Esophagus muscularis mucosa (tissue), 4 donors: ENCODE measurements at places on chromosomes 1 and 21.

- no peak overlapping the region for H3K4me3 ChIP-seq
- H3K27ac ChIP-seq: no peak overlapping the region
- no peak for DNase-seq
- no peaks in the 10 kb centered on the region for H3K36me3 ChIP-seq
- no peaks in the 10 kb centered on the region for H3K27me3 ChIP-seq
Observed at GRCh38 chr1:59413327-59413720, 116.4 kb downstream of the FGGY start.

DNA sequence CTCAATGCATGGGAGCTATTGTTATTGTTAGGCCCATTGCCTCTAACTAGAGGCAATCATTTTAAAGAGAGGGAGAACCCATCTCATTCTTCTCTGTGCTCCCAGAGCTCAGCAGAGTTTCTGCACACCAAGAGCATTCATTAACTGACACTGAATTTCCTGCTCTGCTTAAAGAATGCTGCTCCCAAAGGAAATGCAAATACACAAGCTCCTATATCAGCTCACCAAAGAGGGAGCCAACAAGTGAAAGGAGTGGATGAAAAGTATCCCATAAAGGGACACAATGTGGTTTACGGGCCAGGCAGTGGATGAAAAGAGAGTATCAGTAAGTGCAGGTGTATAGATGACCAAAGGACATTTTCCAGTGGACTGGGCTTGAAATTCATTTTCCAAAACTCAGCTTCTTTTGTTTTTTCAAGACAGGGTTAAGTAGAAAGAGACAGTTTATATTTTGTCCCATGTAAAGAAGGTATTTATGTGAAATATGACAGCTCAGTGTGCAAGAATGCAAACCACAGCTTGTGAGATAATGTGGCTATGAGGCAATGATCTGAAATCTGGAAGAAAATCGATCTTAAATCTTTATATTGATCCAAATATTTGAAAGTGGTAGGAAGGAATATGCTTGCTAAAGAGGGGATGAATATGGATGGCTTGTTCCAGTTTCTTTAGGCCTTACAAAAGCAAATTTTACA lies 207.7 kb upstream of the CAMK1G start:
- H3K27me3 ChIP-seq: no peaks in the 10 kb centered on the region
- H3K27ac ChIP-seq: no peak overlapping the region
- no peaks in the 10 kb centered on the region for H3K36me3 ChIP-seq

DNA sequence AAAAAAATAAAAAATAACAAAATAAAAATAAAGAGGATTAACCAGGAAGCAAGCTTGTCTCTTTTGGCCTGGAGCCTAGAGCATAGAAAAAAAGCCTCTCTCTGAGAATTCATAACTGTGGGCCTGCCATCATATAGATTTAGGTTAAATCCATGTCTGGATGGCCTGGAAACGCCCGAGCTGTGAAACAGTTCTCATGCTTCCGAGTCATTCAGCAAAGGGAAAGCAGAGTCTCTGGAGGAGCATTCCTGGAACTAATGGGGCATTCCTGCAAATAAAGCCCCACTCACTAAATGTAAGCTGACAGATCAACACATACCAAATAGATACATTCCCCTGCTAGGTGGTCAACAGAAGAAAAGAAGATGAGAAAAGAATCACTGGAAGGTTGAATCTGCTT lies 75.8 kb upstream of the GNG4 start:
- H3K27me3 ChIP-seq: no peaks in the 10 kb centered on the region
- no peaks in the 10 kb centered on the region for H3K4me1 ChIP-seq
- no peak overlapping the region for H3K27ac ChIP-seq
- no peak for DNase-seq
- H3K36me3 ChIP-seq: peaks cover 53% of the 10 kb centered on the region

DNA sequence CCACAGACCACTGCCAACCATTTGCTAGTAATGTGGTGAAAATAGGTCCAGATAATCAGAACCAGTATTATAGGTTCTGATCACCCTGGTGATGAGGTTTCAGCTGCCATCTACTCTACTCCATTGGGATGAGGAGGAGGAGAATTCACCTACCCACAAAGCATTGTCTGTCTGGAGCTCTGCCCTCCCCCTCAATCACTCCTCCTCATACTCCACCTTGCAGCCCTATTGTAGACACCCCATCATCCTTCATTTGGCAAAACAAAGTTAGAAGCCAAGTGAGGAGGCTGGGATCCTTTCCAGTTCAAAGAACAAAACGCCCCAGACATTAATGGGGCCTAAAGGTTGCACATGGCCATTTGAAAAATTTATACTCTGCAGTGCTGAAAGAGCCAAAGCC lies 157.4 kb upstream of the L1TD1 start:
- H3K4me1 ChIP-seq: no peaks in the 10 kb centered on the region
- no peaks in the 10 kb centered on the region for H3K36me3 ChIP-seq
- H3K27me3 ChIP-seq: no peaks in the 10 kb centered on the region
- DNase-seq: no peak

DNA sequence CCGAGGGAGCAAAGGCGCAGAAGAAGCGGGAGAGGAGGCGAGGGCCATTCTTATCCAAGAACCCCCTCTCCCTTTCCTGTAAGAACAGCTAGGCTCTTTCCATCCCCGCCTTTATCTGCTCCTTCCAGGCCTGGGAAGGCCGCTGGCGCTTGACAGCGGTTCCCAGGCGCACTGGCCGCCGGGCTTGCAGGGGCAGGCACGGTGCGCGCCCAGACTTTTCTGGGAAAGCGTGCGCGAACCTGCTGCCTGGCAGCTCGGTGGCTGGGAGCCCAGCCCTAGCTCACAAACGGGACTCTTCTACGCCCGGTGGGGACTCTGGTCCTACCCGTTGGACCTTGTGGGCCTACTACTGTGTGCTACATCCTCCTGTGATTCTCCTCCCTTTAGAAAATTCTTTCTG lies 8.8 kb upstream of the IFNLR1 start:
- DNase-seq: no peak
- peaks cover 5% of the 10 kb centered on the region for H3K4me1 ChIP-seq
- no peaks in the 10 kb centered on the region for H3K27me3 ChIP-seq
- H3K27ac ChIP-seq: no peak overlapping the region
- H3K4me3 ChIP-seq: no peak overlapping the region

DNA sequence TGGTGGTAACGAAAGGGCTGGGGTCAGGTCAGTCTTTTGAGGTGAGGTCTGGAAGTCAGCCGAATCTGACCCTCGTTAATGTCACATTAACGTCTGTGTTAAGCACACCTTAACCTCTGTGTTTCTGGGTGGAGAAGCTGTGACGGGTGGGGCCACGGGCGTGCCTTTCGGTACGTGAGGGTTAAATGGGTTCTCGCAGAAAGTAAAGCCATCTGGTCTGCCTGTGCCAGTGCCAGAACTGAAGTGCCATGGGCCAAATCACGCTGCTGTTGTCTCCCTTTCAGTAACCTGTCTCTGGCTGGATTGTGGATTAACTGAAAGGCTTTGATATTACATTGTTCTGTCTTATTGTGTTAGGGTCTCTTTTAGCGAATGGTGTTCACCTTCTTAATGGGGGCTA lies 14.4 kb downstream of the URB2 start:
- no peak overlapping the region for H3K4me3 ChIP-seq
- no peak for DNase-seq
- no peak overlapping the region for H3K27ac ChIP-seq

DNA sequence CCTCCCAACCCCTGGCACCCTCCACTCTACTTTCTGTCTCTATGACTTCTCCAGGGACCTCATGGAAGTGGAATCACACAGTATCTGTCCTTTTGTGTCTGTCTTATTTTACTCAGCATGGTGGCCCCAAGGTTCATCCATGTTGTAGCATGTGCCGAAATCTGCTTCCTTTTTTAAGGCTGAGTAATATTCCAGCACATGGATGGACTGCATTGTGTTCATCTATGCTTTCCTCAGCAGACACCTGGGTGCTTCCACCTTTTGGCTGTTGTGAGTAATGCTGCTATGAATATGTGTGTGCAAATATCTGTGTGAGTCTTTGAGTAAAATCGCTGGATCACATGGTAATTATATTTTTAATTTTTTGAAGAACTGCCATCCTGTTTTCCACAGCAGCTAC lies 1.6 kb upstream of the PFKL start:
- H3K4me3 ChIP-seq: no peak overlapping the region
- H3K4me1 ChIP-seq: peaks cover 65% of the 10 kb centered on the region
- no peaks in the 10 kb centered on the region for H3K36me3 ChIP-seq

DNA sequence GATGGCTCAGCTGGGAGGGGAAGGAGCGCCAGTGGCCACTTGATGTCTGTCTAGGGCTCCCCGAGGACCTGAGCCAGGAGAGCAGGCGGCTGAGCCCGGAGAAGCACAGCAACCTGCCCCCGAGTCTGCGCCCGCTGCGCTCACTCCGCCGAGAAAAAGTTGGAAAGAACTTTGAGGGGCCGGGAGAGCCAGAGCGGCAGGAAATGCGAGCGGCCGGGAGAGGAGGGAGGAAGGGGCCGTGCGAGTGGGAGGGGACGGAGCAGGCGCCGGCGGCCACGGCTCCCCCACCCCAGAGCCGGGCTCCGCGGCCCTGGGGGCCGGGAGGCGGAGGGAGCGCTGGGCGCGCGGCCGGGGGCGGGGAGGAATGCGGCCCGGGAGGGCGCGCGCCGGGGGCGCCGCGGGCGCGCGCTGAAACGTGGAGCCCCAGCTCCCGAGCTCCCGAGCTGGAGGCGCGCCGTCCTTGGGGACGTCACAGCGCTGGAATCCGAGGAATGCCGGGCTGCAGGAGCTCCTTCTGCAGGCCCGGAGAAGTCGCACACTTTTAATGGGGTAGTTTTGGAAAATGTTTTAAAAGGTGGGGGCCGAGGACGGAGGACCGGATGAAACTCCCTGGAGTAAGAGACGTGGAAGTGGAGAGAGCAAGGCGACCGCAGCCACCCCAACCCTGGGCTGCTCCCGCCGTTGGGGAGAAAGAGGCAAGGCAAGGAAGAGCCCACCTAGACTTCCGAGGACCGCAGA lies at the start of gene PTPN14:
Gene PTPN14 (minus strand): TSS at position 167 of the 738 bp plus-strand sequence. CDS start 86,799 bp downstream, outside the sequence.
- peak; percentile 95 for DNase-seq
- H3K36me3 ChIP-seq: no peaks in the 10 kb centered on the region
- H3K4me3 ChIP-seq: peak within 1 kb of the TSS; percentile 67
- H3K27ac ChIP-seq: peak within 1 kb of the TSS; percentile 99
- peaks cover 45% of the 10 kb centered on the region for H3K4me1 ChIP-seq
- no peaks in the 10 kb centered on the region for H3K27me3 ChIP-seq

DNA sequence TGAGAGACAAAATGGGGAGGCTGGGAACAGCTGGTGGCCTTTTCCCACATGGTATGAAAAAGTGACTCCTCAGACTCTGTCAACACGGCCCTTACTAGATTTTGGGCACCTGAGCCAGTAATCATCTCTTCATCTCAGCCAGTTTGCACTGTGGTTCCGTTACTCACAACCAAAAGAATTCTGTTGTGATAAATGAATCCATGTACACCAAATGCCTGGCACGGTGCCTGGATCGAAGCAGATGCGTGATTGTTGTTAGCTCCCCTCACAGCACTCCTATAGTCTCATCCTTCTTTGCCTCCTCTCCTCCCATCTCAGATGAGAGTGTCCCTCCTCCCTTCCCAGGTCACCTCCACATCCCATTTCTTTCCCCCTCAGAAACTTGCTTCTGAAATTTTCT lies 57.9 kb upstream of the GJB5 start:
- H3K27me3 ChIP-seq: peaks cover 53% of the 10 kb centered on the region
- no peaks in the 10 kb centered on the region for H3K36me3 ChIP-seq
- no peak overlapping the region for H3K27ac ChIP-seq
- no peaks in the 10 kb centered on the region for H3K4me1 ChIP-seq
- no peak for DNase-seq

DNA sequence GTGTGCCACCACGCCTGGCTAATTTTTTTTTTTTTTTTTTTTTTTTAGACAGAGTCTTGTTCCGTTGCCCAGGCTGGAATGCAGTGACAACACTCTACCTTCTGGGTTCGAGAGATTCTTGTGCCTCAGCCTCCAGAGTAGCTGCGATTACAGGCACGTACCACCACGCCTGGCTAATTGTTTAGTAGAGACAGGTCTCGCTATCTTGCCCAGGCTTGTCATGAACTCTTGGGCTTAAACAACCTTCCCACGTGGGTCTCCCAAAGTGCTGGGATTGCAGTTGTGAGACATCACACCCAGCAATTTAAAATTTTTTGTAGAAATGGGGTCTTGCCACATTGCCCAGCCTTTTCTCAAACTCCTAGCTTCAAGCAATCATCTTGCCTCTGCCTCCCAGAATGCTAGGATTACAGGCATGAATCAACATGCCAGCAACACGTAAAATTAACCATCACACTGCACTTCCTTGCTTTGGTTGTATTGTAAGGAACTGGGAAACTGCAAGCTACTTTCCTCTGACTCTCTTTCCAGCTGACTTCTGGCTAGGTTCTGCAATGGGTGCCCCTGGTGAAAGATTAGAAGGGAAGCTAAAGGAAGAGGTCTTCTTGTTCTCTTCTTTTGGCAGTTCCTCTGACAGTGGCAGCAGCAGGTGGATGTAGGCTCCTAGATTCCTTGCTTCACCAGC lies 13.9 kb upstream of the IL6R start:
- H3K36me3 ChIP-seq: no peaks in the 10 kb centered on the region
- H3K4me3 ChIP-seq: no peak overlapping the region
- no peaks in the 10 kb centered on the region for H3K4me1 ChIP-seq
- no peaks in the 10 kb centered on the region for H3K27me3 ChIP-seq
- no peak overlapping the region for H3K27ac ChIP-seq

GRCh38 chr1:6454856-6455751 lies 10.9 kb downstream of the TNFRSF25 start:
- H3K27me3 ChIP-seq: peaks cover 21% of the 10 kb centered on the region
- H3K27ac ChIP-seq: no peak overlapping the region
- DNase-seq: no peak
- H3K4me1 ChIP-seq: peaks cover 25% of the 10 kb centered on the region

- H3K36me3 ChIP-seq: no peaks in the 10 kb centered on the region
- H3K4me1 ChIP-seq: peaks cover 20% of the 10 kb centered on the region
- H3K27ac ChIP-seq: peak overlapping the region; percentile 79
- H3K27me3 ChIP-seq: no peaks in the 10 kb centered on the region
Observed at GRCh38 chr1:94245747-94246438, 8.5 kb upstream of the ARHGAP29 start.

DNA sequence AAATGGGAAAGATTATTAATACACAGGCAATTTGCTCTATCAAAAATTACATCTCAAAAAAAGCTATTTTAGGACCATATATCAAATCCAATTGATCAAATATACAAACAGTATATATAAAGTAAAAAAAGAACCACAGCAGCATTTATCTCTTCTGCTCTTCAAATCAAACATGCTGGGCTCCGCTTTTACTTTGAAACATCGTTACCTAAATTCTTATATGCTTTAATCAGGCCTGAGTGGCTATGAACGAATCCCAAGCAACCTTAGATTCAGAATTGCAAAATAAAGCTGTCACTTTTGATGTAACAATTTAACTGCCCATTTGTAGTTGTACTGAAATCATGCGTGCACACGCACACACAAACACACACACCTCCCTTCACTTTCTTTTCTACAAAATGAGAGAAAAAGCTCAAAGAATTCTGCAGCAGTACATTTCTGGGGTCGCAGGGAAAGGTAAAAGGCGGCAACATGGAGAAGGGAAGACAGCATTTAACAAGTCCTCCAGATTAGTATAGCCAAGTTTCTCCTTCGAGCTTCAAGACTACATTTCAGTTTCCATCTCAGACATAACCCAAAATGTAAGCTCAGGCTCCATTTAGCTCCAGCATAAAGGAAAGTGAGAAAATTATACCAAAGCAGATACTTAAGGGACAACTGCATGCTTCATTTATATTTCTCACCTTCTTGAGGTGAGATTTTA lies 92.2 kb upstream of the TTC39A start:
- no peaks in the 10 kb centered on the region for H3K36me3 ChIP-seq
- H3K4me3 ChIP-seq: no peak overlapping the region
- no peak for DNase-seq
- no peaks in the 10 kb centered on the region for H3K27me3 ChIP-seq
- H3K27ac ChIP-seq: no peak overlapping the region

GRCh38 chr1:167711797-167712196 lies 10.0 kb upstream of the MPZL1 start:
- H3K27me3 ChIP-seq: no peaks in the 10 kb centered on the region
- no peak for DNase-seq
- no peak overlapping the region for H3K27ac ChIP-seq
- no peaks in the 10 kb centered on the region for H3K36me3 ChIP-seq
- no peak overlapping the region for H3K4me3 ChIP-seq
- peaks cover 25% of the 10 kb centered on the region for H3K4me1 ChIP-seq
